DMS 273 treated with DMSO at 0.1 percent for 48 hours (cell line): ENCODE measurements at places on chromosomes 7 and 10.

GRCh38 chr10:80356989-80357850 is 639 bp downstream of the DYDC2 start:
- DNase-seq = no peak

DNA sequence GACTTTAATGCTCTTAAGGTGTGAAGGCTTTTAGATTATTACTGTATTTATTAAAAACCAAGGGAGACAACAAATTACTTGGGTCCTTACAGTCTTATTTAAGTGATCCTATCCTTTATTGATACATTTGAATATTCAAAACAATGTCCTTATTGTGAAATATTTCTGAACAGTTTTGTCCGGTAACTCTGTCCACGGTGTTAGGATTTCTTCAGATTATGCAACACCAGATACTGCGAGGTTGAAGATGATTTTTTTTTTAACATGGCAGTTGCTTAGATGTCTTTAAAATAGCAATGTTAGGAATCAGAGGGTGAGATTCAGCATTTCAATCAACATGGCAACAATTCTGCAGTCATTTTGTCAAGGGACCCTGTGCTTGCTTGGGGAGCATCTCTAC is 176.5 kb downstream of the CSTF2T start:
- DNase-seq = no peak

DNA sequence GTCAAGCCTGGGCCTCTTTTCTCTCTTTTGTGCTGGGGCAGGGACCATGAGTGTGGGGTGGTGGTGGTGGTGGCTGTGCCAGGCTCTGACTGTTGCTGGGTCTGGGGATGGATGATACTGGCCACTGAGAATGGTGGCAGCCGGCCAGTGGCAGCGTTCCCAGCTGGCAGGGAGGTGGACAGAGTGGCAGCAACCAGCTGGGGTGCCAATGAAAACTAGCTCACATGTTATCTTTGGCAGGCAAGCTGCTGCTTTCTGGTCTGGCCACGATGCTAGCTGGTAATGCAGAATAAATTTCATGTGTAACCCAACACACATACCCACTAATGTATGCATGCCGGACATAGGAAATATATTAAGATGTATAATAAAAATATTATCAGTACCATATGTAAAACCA is 95.0 kb upstream of the SLC26A5 start:
- peak; percentile 78 for DNase-seq

GRCh38 chr7:111027396-111027795 is 63.5 kb upstream of the LRRN3 start:
- no peak for DNase-seq

- no peak for DNase-seq
These were observed 496 bp downstream of the BRI3 start for GRCh38 chr7:98281757-98282606.

GRCh38 chr10:3852147-3852904 is 67.3 kb upstream of the KLF6 start:
- DNase-seq = no peak

GRCh38 chr10:72011016-72011415 is 46.8 kb downstream of the CHST3 start:
- DNase-seq = no peak

DNA sequence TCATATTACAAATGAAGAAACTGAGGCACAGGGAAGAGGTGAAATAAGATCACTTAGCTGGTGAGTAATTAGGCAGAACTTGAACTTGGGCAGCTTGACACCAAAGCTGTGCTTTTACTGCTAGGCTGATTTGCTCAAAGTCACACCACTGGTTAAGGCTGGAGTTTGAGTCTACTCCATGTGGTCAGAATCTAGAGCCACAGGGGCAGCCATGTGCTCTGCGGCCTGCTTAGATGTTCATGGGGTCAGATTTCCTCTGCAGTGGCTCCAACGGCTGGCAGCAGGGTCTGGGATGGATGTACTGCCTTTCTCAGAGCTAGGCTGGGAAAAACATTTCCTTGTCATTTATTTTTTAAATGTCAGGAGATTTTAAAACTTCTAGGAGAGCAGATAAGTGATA is 417.5 kb downstream of the KCNMA1 start:
- no peak for DNase-seq

DNA sequence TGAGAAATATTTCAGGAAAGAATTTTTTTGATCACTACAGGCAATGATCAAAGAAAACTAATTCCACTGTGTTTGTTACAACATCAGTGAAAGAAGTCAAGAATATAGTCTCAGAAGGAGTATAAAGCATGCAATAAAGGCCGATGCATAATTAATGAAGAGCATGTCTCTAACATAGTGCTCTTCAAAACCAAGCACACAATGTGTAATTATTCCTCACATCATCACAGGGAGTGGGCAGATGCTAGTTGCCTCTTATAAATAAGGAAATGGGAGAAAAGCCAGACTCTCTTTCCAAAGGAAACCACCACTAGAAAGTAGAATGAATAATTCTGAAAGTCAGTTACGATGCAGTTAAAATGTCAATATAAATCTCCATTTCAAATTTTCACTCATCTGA is 220.1 kb downstream of the TEX36 start:
- DNase-seq = no peak

DNA sequence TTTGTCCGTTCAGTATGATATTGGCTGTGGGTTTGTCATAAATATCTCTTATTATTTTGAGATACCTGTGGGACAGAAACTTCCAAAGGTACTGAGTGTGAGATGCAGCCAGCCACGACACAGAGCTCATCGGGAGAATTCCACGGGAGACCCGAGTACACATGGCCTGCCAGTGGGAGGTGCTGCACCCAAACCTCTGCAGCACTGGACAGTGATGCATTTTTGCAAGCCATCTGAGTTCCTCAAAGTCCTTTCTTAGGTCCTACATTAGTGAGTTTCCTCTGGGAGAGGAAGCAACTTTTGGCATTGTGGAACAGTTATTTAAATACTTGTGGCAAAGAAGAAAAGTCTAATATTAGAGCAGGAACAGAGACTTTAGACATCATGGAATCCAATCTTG is 77.5 kb downstream of the ARID5B start:
- no peak for DNase-seq

DNA sequence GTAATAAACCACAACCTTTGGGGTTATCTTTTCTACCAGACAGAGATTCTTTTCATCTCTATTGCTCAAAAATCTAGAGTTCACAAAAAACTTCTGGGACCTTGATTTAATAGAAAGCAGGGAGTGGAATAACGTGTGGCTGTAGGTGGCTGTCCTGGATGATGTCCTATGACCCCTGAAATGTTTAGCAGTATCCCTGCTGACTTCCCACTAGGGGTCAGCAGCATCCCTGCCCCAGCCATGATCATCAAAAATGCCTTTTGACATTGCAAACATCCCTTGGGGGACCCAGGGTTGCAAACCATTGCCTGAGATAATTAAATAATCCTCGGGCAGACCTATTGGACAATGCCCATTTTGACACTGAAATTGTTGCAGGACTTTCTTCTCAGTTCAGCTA is 177.1 kb downstream of the USP6NL start:
- no peak for DNase-seq
